ENCODE measurements at places on chromosomes 16 and 17. TPM values are rescaled to one million over a fixed set of nuclear protein-coding genes. Genes with fewer than 3 reads are reported as not detected.

The ARL4D gene
- total RNA-seq, result 1.2 TPM

The SCPEP1 gene
- 37.4 TPM for total RNA-seq

The TBC1D26 gene
- not detected for total RNA-seq

The TPSG1 gene
- not detected for total RNA-seq

The TSPOAP1 gene
- total RNA-seq, result 6.5 TPM

The ITGA2B gene
- total RNA-seq, result 0.51 TPM

The DHRS7C gene
- total RNA-seq, result not detected

The FNDC8 gene
- not detected for total RNA-seq

The STAT5A gene
- 86.4 TPM for total RNA-seq

The VMO1 gene
- not detected for total RNA-seq

GRCh38 chr17:38554430-38555350 is 51.1 kb downstream of the SRCIN1 start:
- DNase-seq, result no peak

- DNase-seq, result no peak
These were observed 74.0 kb downstream of the SEC14L1 start for GRCh38 chr17:77214743-77215142.

DNA sequence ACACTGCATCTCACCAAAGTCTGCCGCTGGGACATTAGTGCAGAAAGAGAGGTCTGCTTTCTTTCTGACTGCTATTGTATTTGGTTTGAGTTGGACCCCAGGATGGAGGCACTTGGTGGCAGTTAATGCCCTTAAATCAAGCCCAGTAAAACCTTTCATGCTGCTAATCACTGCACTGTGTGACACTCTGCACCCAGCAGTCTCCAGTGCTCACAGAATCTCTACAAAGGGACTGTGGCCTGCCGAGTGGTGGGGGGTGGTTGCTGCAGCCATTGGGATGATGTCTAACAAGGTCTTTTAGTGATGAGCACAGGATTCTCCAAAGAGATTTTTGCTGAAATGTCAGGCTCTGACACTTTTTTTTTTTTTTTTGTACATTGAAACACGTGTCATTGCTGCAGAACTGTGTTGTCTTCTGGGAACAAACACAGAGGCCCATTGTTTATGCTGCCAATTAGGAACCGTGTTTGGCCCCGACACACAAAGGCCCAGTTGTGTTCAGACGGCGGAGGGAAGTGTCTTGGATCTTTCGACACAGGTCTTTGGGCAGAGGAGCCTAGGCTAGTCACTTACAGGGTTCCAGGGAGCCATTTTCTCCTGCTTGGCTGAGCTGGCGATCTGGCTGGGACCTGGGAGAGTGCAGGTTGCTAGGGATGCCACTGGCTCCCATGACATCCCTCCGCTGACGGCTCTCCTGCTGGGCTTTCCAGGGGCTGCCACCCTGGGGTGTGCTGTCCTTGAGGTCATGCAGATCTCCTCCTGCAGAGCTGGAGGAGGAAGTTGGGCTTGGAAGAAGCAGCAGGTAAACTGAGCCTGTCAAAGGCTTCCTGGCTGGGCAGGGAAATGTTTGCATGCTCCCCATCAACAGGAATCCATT is 16.2 kb upstream of the TNRC6C start:
- no peak for DNase-seq

GRCh38 chr17:71252436-71252835 is 868.4 kb upstream of the SOX9 start:
- no peak for DNase-seq

DNA sequence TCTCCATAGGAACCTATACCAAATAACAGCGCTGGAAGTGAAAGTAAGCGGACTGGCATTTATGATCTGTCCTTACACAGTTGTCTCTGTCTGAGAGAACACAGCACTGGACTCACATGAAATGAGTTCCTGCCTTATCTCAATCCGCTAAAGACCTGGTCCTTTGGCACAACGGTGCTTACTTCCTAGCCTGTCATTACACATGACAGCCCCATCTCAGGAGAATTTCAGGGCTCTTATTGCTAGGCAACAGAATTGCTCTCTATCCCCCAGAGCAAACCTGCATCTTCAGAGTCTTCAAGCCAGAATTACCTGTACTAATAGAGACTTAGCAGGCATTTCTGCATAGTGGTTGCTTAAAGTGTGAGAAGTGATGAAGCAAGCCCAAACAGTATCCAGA is 4.3 kb downstream of the KCNJ2 start:
- DNase-seq, result no peak

GRCh38 chr16:24102209-24102660 is 153.9 kb upstream of the CACNG3 start:
- no peak for DNase-seq

- DNase-seq, result no peak
These were observed 38.2 kb downstream of the KSR1 start for GRCh38 chr17:27494192-27495091.

DNA sequence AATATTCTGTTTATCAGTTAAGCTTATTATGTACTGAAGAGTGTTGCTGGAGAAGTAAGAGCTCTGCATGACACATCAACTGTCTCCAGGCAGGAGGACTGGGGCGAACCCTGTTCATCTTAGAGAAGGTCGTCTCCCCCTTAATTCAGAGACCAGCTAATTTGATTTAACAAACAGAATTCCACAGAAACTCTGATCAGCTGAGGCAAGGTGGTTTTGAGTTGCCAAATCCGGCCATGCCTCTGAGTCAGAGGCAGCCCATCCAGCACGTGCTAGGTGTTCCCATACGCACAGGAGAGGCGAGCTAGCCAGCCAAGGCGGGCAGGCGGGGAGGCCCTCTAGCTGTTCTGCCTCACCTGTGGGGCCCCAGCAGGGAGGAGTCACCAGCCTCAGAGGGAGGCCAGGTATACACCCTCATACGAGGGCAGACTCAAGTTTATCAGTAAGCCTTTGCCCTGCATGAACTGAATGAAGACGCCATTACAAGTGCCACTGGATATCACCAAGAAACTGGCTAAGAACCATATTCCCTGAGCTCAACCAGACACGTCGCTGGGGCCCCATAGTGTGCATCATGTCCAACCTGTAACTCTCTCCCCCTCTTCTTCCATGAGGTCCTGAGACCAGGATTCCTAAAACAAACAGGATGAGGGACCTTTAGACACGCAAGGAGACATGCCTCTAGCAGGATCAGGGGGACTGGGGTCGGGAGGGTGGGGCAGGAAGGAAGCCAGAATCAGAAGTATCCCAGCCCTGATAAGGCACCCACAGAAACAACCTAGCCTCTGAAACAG is 25.7 kb downstream of the STAT5A start:
- no peak for DNase-seq

DNA sequence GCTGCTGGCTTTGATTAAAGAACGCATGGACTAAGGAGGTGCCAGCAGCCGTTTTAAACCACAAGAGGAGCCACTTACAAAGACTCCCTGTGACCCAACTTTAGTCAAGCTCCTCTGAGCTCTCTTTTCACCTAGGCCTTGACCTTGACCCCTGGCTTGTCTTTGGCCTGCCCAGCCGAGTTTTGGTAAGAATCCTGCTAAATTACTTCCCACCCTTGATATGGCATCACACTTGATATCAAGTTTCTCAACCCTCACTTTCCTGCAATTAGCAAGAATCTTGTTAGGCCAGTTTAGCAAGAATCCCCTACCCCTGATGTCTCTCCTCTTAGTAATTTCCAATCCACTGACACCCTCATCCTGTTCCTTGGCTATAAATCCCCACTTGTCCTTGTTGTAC is 232.8 kb upstream of the SALL1 start:
- DNase-seq, result no peak

GRCh38 chr17:46984892-46985291 is 5.8 kb upstream of the RPRML start:
- DNase-seq, result no peak

GRCh38 chr17:75459246-75459589 is 2.8 kb downstream of the TMEM94 start:
- no peak for DNase-seq

DNA sequence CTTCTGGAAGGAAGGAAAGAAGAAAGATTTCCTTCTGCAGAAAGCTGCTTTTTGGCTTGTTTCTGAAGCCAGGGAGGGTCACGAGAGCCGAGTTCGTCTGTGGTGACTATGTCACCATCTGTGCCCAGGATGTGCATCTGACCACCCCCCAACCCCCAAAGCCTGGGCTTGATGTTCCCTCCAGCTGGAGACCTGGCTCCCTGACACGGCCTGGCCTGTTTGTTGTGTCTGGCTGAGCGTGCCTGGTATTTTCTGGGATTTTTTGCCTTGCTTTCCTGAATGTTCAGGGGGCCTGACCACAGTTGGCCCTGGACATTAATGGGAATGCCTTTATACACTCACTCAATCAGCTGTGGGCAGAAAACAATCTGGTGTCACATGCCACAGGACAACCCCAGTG is 38.9 kb downstream of the LGALS9 start:
- DNase-seq, result no peak

- no peak for DNase-seq
These were observed 273.1 kb downstream of the CDH13 start for GRCh38 chr16:82899731-82900450.

DNA sequence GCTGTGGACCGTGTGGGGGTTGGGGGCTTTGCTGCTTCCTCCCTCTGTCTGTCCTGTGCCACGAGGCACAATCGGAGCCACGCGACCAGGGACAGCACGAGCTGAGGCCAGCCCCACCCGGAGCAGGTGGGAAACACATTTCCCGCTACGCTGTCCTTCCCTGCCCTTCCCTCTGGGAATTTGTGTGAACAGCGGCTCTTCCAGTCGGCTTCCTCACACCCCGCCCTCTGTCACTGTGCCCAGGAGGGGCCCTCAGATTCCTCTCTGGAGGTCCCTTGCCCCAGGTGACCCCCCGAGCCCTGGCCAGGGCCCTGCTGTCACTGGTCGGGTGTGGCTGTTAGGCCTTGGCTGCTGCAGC is 19.6 kb downstream of the SPIRE2 start:
- no peak for DNase-seq

GRCh38 chr16:88473666-88474534 is 20.8 kb downstream of the ZFPM1 start:
- DNase-seq, result no peak

GRCh38 chr16:77289331-77289809 is 90.2 kb downstream of the SYCE1L start:
- DNase-seq, result no peak

- no peak for DNase-seq
These were observed at the start of gene RAB26 for GRCh38 chr16:2147981-2148671. Gene RAB26, plus strand, starts transcription at chr16:2148625. Its CDS starts 159 bp downstream, at chr16:2148784.

DNA sequence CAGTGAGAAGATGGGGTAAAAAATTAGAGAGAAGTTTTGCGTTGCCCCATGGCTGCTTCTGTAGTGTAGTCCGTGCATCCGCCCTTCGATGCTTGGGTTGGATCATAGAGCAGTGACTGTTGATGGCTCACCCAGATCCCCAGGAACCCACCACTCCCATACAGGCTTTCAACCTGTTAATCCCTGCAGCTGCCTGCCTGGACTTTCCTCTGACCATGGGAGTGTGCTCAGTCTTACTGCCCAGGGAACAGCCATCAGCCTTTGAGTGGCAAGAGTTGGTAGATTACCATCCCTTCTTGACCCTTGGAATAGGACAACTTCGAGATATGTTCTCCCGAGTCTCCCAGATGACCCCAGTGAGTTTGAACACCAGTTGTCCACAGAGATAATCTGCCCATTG is 299.5 kb upstream of the HSBP1 start:
- no peak for DNase-seq

DNA sequence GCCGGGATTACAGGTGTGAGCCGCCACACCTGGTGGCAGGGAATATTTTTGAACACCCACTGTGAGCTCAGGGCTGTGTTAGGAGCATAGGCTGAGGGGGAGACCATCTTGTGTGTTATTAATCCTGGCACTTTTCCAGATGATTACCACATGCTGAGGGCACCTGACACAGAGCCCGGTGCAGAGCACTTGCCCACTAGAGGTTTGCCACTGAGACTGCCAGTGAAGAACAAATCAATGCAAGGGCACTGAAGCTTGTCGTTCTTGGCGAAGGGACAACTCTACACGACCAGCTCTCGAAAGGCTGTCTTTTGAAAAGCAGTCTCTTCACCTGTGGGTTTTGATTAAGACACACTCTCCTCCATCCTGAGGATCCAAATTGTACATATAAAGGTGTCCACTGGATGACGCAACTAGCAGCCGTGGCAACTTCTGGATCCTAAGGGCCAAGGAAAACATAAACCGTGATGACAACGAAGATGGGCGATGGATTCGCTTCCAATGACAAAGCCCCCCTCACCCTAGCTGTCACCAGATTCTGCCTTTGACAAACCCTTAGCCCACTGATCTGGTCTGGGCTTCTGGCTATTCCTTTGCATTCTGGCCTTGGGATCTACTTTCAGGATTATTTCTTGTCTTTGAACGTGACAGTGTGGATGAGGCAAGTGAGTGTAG is 28.7 kb downstream of the WIPI1 start:
- DNase-seq, result no peak

- DNase-seq, result no peak
These were observed 230.6 kb downstream of the MSI2 start for GRCh38 chr17:57486882-57487301.

DNA sequence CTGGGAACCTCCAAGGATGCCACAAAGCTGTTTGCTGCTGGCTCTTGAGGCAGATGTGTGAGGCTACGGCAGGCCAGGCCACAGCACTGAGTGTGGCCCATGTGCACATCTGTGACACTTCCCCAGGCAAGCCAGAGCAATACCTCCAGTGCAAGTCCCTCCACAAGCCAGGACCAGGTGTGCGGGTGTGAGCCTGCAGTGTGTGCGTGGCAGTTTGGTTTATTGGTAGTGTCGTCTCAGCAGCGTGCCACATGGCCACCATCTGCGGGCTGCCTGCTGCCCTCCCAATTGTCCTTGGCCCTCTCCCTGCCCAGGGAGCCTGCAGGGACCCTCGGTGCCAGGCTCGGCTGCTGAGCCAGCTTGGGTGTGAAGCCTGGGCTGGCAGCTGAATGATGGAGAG is 9.9 kb upstream of the SREBF1 start:
- no peak for DNase-seq

DNA sequence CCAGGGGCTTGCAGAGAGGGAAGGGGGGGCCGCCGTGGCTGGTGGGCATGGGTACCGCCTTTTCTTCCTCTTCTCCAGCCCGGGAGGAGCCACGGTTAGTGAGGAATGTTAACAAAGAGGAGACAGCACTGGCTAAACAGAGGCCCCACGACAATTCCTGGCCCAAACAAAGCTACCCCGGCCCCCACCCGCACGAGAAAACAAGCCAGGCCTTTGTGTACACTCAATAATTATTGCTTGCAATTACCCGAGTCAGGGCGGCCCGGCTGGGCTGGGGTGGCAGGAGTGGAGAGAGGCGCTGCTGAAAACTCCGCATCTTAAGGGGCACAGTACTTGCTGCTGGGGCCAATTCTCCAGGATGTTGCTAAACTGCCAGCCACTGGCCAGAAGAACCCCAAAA is 56.4 kb downstream of the IRX5 start:
- DNase-seq, result no peak

GRCh38 chr16:78478267-78478861 is 378.9 kb downstream of the WWOX start:
- DNase-seq, result no peak
